ENCODE measurements at places on chromosomes 3 and 15.

- no peak for DNase-seq
Observed at GRCh38 chr3:41002104-41002503, 197.2 kb upstream of the CTNNB1 start.

DNA sequence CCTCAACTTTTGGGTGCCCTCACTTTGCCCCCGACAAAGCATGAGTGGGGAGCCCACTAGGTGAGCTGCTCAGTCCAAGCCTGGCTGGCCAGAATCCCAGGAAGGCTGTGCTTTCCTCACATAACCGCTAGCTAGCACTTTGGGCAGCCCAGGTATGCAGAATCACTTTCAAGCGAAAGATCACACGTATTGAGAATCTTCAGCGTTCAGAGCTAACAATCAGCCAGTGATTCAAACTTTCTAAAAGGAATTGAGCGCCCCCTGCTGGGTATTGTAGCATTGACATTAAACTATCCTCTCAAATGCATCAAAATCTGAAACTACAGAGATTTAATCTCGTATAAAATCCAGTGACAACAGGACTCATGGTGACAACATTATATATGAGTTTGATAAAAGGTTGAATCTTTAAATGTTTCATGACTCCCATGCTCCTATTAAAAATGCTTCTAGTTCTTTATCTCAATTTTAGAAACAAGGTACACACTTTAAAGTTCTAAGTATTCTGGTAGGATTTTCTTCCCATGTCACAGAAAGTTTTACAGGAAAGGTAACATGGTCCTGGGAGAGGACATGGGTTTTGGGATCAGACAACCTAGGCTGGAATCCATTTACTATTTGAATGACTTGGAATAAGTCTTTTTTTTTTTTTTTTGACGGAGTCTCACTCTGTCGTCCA is 11.8 kb downstream of the ANAPC13 start:
- DNase-seq = peak; percentile 71

DNA sequence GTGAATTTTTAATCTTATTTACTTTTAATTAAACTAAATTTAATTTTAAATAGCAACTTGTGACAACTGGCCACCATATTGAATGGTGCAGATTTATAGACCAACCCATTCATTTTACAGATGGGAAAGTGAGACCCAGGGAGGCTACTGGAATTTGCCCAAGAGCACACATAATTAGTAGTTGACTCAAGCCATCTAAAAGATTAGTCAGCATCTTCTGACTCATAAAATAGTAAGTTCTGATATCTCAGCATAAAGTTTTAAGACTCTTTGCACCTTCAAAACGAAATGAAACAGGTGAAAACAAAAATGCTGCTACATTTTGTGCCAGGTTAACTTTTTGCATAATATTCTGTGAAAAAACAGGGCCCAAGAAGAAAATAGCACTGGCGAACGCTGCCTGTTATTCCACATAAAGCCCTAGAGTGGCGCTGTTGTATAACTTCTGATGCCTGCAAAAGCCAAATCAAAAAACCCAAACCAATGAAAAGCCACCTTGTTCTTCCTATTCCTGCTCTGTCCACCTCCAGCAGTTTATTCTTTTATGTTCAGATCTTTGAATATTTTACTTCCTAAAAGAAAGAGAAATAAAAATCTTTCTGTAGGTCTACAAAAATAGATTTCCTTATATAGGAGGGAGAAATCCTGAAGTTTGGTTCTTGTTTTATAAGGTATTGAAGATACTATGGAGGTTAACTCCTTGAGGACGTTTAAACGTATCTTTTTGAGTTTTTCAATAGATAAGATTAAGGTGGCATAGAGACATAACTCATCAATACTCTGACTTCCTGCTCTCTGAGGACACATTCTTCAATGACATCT is 62.8 kb downstream of the OTOL1 start:
- no peak for DNase-seq

GRCh38 chr3:36924744-36925521 is 19.9 kb downstream of the TRANK1 start:
- no peak for DNase-seq

- DNase-seq = no peak
Observed at GRCh38 chr3:128970740-128971047, 23.2 kb downstream of the CFAP92 start.

DNA sequence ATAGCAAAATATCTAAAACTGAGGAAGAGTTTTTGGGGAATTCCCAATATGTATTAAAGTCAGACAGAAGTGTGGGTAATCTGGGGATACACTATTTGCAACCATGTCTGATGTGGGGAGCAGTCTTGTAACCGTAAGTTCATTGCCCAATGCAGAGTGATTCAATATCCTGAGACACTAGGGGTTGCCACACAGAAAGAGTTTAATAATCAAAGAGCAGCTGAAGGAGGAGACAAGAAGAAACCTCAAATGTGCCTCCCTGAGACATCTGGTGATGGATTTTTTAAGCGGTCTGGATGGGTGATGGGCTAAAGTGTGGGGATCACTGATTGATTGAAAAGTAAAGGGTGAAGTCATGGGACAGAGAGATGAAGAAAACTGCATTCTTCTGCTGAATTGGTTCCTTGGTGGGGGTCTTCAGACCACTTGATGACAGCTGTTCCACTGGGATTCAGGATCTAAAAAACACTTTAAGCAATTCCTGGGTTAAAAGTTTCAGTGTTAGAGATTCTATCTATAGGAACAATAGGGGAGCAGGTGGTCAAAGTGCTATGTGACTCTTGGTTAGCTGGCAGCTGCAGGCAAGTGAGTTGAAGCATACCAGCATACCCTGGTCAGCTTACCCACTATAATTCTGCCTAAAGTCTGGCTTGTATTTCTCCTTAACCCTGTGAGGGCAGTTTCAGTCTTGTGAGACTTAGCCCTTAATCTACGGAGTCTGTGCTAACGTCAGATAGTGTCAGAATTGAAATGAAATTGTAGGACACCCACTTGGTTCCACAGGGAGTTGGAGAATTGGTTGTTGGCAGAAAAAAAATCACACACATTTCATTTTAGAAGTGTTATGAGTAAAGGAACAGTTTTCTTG is 425.9 kb upstream of the TGFBR2 start:
- no peak for DNase-seq

GRCh38 chr3:104750581-104750980 is 616.1 kb upstream of the ALCAM start:
- DNase-seq = no peak

GRCh38 chr3:184540777-184541681 is 20.6 kb upstream of the EPHB3 start:
- DNase-seq = peak; percentile 77

GRCh38 chr15:34437687-34438086 is at the start of gene GOLGA8A:
Gene GOLGA8A (minus strand): TSS chr15:34437808. CDS start chr15:34389691, 48,117 bp downstream.
- peak; percentile 87 for DNase-seq

DNA sequence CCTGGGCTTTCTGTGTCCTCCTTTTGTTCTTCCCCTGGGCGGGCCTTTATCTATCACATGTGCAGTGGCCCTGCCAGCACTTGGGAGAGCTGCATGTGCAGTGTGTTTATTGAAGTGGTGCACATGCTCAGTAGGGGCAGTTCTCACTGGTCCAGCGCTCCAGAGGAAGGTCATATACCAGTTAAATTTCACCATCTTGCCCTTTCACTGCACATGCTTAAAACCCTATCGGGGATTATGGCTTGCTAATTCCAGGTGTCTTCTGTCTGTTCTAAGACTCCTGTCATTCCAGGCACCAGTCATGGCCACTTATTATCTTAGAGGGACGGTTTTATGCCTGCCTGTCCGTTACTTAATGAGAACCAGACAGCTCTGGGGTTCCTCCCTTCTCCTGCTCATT is 52.2 kb downstream of the ROPN1B start:
- no peak for DNase-seq

- no peak for DNase-seq
Observed at GRCh38 chr3:126954141-126954842, 28.6 kb upstream of the PLXNA1 start.

DNA sequence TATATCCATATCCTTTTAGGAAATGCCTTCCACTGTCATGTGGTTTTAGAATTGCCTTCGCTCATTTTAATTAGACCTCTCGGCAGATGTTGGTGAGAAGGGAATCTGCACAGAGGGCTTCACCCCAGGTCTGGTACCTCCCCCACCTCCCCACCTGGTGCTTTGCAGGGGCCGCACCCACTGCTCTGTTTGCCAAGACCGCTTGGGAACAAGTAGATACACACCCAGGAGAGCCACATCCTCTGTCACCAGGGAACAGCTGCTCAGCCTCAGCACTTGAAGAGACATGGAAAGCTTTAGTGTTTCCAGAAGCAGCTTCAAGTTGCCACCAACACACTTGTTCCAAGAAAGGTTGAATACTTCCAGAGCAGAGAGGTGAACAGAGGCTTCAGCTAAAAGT is 21.8 kb downstream of the LRRC31 start:
- no peak for DNase-seq

- no peak for DNase-seq
Observed at GRCh38 chr3:139561959-139562676, 22.6 kb upstream of the RBP1 start.

- DNase-seq = no peak
Observed at GRCh38 chr15:36007699-36008098, 461.7 kb upstream of the DPH6 start.

DNA sequence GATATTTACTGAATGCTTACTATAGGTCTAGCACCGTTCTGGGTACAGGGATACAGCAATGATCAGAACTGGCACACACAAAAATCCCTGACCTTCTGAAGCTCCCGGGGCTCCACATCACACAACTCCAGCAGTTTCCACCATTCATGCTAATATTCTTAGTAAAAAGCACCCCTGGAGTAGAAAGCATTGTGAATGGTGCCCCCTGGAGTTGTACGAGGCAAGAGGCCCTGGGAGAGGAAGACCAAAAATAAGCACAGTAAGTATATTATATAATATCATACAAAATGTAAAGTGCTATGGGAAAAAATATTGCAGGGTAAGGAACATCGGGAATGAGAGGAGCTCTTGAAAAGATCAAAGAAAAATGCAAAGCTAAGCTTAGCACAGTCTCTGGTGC is 790 bp upstream of the SRGAP3 start:
- DNase-seq = no peak

DNA sequence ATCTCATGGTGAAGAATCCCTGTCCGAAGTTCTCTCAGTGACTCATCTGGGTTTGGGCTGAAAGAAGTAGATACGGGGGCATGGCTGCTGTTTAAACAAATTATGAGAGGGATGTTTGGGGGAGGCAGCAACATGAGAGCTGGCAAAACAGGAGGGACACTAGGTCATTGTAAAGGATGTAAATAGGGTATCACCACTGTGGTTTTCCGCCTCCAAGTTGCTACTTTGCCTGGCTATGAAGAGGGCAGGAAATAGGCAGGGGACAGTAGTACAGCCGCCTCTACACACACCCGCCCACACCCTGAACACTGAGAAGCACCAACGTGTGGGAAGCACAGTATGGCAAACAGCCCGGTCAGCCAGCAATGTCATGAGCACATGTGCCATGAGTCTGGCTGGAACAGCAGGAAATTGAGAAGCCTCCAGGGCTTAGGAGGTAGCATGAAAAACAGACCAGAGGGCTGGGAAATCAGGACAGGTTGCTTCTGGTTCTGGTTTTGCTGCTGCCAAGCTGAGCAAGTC is 17.1 kb downstream of the HEXA start:
- no peak for DNase-seq
